ENCODE measurements at places on chromosomes 13 and 19. TPM values are rescaled to one million over a fixed set of nuclear protein-coding genes. Genes with fewer than 3 reads are reported as not detected.

Gene LGALS13
- not detected for polyA plus RNA-seq

Gene KLC3
- polyA plus RNA-seq: 0.44 TPM

Gene ZNF888
- polyA plus RNA-seq: 0.26 TPM

Gene NXNL1
- not detected for polyA plus RNA-seq

Gene FAM216B
- polyA plus RNA-seq: not detected

Gene TEX101
- not detected for polyA plus RNA-seq

Gene FPR1
- not detected for polyA plus RNA-seq

Gene ZNF135
- 13.7 TPM for polyA plus RNA-seq

Gene CYSLTR2
- 0.26 TPM for polyA plus RNA-seq

Gene ZNF441
- polyA plus RNA-seq: 137 TPM

Gene FFAR2
- polyA plus RNA-seq: not detected

Gene CYP4F8
- not detected for polyA plus RNA-seq

Gene TPGS1
- 83.2 TPM for polyA plus RNA-seq

Gene UBE2M
- 138 TPM for polyA plus RNA-seq

Gene PEAK3
- polyA plus RNA-seq: not detected

Gene COG3
- polyA plus RNA-seq: 90.2 TPM

Gene ZNF565
- 9.7 TPM for polyA plus RNA-seq

Gene FLT1
- not detected for polyA plus RNA-seq

Gene RASIP1
- polyA plus RNA-seq: 0.26 TPM

Gene F10
- not detected for polyA plus RNA-seq

Gene ANO8
- 51.3 TPM for polyA plus RNA-seq

Gene CAPNS1
- polyA plus RNA-seq: 67.3 TPM

Gene C2CD4C
- 22.8 TPM for polyA plus RNA-seq

Gene MEIS3
- polyA plus RNA-seq: 357 TPM

Gene CEACAM18
- polyA plus RNA-seq: not detected

Gene CEACAM3
- not detected for polyA plus RNA-seq

Gene PABPC3
- polyA plus RNA-seq: not detected

Gene SHISA2
- polyA plus RNA-seq: 2.3 TPM

Gene ZNF578
- 0.47 TPM for polyA plus RNA-seq

Gene RAP2A
- polyA plus RNA-seq: 55.3 TPM

Gene N4BP2L1
- polyA plus RNA-seq: 4.6 TPM

Gene SPTBN4
- 12.7 TPM for polyA plus RNA-seq

Gene APC2
- polyA plus RNA-seq: 79.7 TPM

Gene MCEMP1
- polyA plus RNA-seq: not detected

Gene TNNI3
- 22.5 TPM for polyA plus RNA-seq

Gene ZNF525
- polyA plus RNA-seq: 5.1 TPM

Gene CABP5
- not detected for polyA plus RNA-seq

Gene RNF17
- not detected for polyA plus RNA-seq

Gene ADAMTSL5
- not detected for polyA plus RNA-seq

Gene IL4I1
- not detected for polyA plus RNA-seq

Gene STOML3
- not detected for polyA plus RNA-seq

Gene IFNL1
- not detected for polyA plus RNA-seq

Gene TICAM1
- polyA plus RNA-seq: not detected
